ENCODE measurements at places on chromosomes 13 and 19. TPM values are rescaled to one million over a fixed set of nuclear protein-coding genes. Genes with fewer than 3 reads are reported as not detected.

CASP14 gene
- total RNA-seq = not detected

FGF9 gene
- total RNA-seq = not detected

TOMM40 gene
- total RNA-seq = 86.4 TPM

FGF21 gene
- not detected for total RNA-seq

TMEM38A gene
- total RNA-seq = 0.76 TPM

TEX26 gene
- total RNA-seq = not detected

DAND5 gene
- total RNA-seq = not detected

SIGLEC11 gene
- total RNA-seq = not detected

GRCh38 chr19:46975925-46976782, 43.5 kb upstream of the NPAS1 start:
- H3K4me1 ChIP-seq = peaks cover 18% of the 10 kb centered on the region
- no peaks in the 10 kb centered on the region for H3K36me3 ChIP-seq
- H3K27ac ChIP-seq = no peak overlapping the region
- no peak overlapping the region for H3K4me3 ChIP-seq

- H3K27me3 ChIP-seq = peaks cover 3% of the 10 kb centered on the region
- H3K4me1 ChIP-seq = peaks cover 2% of the 10 kb centered on the region
- peaks cover 18% of the 10 kb centered on the region for H3K36me3 ChIP-seq
- DNase-seq = no peak
- H3K27ac ChIP-seq = no peak overlapping the region
- H3K4me3 ChIP-seq = no peak overlapping the region
Measured at GRCh38 chr19:46392837-46393236, 20.5 kb downstream of the CCDC8 start.

GRCh38 chr19:18253716-18254115, 20.5 kb downstream of the IQCN start:
- DNase-seq = no peak
- no peak overlapping the region for H3K4me3 ChIP-seq
- H3K36me3 ChIP-seq = no peaks in the 10 kb centered on the region
- H3K27ac ChIP-seq = no peak overlapping the region

DNA sequence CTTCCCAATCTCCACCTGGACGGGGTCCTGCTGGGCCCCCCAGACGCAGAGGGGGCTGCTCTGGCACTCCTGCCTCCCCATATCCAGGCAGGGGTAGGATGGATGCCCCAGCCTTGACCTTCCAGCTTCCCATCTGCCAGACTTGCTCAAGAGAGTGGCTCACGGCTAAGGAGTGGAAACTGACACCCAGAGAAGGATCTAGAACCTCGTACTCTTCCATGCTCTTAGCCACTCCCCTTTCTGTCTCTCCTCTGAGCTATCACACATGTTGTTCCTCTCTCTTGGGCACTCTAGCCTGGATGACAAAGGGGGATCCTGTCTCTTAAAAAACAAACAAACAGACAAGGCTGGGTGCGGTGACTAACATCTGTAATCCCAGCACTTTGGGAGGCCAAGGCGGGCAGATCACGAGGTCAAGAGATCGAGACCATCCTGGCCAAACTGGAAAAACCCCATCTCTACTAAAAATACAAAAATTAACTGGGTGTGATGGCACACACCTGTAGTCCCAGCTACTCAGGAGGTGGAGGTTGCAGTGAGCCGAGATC, 12.2 kb upstream of the FUT5 start:
- peaks cover 6% of the 10 kb centered on the region for H3K27me3 ChIP-seq
- no peak overlapping the region for H3K4me3 ChIP-seq
- H3K27ac ChIP-seq = no peak overlapping the region
- DNase-seq = no peak
- no peaks in the 10 kb centered on the region for H3K4me1 ChIP-seq

- H3K4me1 ChIP-seq = no peaks in the 10 kb centered on the region
- H3K4me3 ChIP-seq = no peak overlapping the region
- H3K27ac ChIP-seq = no peak overlapping the region
- DNase-seq = no peak
Measured at GRCh38 chr13:95463531-95463930, 89.0 kb upstream of the CLDN10 start.

DNA sequence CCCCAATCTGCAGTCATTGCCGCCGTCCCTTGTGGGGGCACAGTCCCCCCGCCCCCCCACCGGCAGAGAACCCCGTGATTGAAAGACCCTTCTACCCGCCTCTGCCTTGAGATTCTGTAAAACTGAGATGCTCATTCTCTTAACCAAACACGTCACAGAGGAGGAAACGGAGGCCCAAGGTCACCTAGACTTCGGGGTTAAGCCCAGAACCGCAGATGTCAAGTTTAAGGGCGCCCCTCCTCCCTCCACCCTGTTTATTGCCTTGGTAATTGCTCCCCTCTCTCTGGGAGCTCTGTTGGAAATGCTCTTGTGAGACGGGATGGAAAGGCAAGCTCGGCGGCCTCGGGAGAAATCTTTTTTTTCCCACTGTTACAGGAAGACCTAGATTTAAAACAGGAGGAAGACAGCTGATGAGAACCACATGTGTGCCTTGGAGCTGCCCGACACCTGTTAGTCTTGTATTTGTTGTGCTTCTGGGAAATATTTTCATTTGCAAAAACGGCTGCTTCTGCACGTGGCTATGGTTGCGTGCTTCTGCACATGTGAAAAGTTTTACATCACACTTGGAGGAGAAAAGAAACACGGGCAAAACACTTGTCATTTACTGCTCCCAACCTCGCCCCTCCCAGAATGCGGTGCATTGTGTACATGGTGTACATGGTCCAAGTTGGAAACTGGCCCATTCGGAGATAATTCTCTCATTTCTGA, 1.1 kb upstream of the MED26 start:
- peak overlapping the region; percentile 99 for H3K4me3 ChIP-seq
- DNase-seq = peak; percentile 31
- peak overlapping the region; percentile 97 for H3K27ac ChIP-seq
- H3K36me3 ChIP-seq = peaks cover 24% of the 10 kb centered on the region

DNA sequence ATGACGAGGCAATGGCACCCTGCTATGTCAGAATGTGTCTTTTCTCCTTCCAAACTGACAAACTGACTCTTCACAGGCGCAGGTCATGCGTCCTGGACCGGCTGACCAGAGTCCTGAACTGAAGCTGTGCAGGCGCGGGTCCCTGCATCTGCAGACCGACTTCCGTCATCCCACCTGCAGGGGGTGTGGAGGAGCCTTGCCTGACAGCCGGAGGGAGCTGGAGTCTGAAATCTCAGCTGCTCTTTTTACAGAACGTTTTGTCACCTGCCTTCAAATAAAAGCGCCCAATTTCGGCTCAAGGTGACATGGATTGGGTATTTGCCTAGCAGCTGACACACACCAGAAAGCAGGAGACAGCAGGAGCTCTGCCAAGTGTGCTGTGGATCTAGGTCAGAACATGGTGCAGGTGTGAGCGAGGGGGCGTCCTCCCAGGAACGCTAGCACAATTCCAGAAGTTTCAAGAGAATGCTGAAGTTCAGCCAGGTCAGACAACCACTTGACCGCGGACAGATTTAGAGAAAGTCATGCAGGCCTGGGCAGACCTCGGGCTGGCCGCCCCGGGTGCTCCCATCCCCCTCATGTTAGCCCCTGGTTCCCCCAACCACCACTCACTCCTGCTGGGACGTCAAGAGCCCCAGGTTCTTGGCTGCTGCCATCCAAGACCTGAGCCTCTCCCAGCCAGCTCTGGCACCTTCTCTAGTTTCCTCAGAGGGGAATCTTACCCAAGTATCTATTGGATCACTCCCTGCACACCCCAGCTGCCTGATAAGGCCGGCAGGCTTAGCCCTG, 32.8 kb downstream of the ELL start:
- no peaks in the 10 kb centered on the region for H3K36me3 ChIP-seq
- H3K27ac ChIP-seq = no peak overlapping the region
- H3K27me3 ChIP-seq = no peaks in the 10 kb centered on the region
- H3K4me1 ChIP-seq = peaks cover 65% of the 10 kb centered on the region
- no peak overlapping the region for H3K4me3 ChIP-seq

DNA sequence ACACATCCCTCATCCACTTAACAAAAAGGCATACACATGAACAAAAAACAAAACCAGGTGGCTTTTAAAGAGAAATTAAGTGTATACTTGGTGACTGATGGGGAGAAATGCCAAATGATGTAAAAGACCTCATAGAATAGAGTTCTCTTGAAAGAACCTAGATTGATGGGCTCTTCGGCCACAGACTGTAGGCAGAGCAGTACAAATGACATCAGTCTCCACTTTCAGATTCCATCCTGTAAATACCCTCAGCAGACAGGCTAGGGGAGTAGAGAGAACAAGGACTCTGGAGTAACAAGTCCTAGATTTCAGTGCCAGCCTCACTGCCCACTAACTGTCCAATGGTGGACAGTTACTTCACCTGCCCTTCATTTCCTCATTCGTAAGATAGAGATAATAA, 203.8 kb downstream of the MZT1 start:
- H3K36me3 ChIP-seq = no peaks in the 10 kb centered on the region
- DNase-seq = no peak
- H3K27me3 ChIP-seq = no peaks in the 10 kb centered on the region
- no peak overlapping the region for H3K27ac ChIP-seq
- no peaks in the 10 kb centered on the region for H3K4me1 ChIP-seq
- H3K4me3 ChIP-seq = no peak overlapping the region

- no peaks in the 10 kb centered on the region for H3K36me3 ChIP-seq
- H3K27me3 ChIP-seq = no peaks in the 10 kb centered on the region
- H3K4me1 ChIP-seq = no peaks in the 10 kb centered on the region
Measured at GRCh38 chr13:47179321-47179720, 282.5 kb upstream of the HTR2A start.

DNA sequence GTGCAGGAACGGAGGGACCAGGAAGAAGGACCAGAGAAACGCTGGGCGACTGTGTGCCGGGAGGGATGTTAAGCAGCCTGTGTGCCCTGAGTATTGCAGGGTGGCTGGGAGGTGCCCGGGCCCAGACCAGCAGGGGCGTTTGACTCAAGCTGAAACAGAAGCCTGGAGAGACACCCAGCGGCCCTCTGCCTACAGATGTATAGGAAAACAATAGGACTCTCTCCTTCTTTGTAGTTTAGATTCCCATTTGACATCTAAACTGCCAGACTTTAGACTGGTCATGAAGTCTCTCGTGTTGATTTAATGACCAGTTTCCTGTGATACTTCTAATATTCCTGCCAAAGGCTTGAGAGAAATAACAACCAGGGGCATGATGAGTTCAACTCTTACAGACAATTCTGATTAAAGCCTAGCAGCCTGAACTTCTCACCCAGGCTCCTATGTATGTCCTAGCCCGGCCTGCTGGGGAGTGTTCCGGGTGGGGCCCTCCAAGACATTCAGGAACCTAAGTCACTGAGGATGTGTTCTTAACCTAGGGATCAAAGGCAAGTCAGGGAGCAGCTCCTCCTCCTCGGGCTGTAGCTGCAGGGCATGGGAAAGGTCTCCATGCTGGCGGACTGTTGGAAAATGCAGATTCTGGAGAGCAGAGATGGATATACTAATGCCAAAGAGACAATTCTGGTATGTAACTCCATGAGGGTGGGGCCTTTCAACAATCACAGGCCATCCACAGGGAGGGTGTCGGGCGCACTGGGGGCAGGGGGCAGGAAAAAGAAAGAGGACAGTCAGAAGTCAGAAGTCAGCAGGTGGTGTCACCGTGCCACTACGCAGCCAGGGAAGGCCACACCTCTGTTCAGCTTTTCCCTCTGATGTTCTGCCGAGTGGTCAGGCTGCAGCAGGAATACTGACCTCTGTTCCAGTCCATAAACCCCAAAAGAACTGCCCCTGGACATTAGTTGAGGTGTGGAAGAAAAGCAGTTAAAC, 131.8 kb downstream of the STARD13 start:
- H3K27ac ChIP-seq = no peak overlapping the region
- no peaks in the 10 kb centered on the region for H3K36me3 ChIP-seq
- no peak for DNase-seq
- H3K4me1 ChIP-seq = no peaks in the 10 kb centered on the region
- no peak overlapping the region for H3K4me3 ChIP-seq

DNA sequence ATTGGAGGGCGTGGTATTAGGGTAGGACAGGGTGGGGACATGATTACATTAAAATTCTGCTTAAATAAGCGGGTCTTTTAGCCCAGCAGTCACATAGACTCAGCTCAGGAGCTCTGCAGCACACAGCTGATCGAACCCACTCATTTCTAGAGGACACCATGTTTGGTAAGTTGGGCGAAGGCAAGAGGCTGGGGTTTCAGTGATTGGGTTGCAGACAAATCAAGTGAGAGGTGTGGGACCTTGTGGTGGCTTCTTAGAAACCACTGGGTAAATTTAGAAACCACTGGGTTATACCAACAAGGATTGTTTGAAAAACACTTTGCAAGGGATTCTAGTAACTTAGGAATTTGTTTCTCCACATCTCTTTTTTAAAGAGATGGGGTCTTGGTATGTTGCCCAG, at the start of gene LEUTX:
Gene LEUTX (plus strand): TSS at position 92 of the 400 bp plus-strand sequence. CDS start 67 bp downstream, at position 159.
- no peak within 1 kb of the TSS for H3K4me3 ChIP-seq
- peaks cover 7% of the 10 kb centered on the region for H3K4me1 ChIP-seq
- no peaks in the 10 kb centered on the region for H3K36me3 ChIP-seq
- H3K27ac ChIP-seq = no peak within 1 kb of the TSS
- DNase-seq = peak; percentile 44

GRCh38 chr13:42048342-42048683, at the start of gene DGKH:
DGKH (plus strand) TSS chr13:42048648; CDS start chr13:42048774, 126 bp downstream.
- H3K27me3 ChIP-seq = no peaks in the 10 kb centered on the region
- peak within 1 kb of the TSS; percentile 83 for H3K4me3 ChIP-seq
- peak within 1 kb of the TSS; percentile 67 for H3K27ac ChIP-seq
- H3K36me3 ChIP-seq = no peaks in the 10 kb centered on the region

- H3K36me3 ChIP-seq = no peaks in the 10 kb centered on the region
- H3K4me1 ChIP-seq = peaks cover 9% of the 10 kb centered on the region
- no peaks in the 10 kb centered on the region for H3K27me3 ChIP-seq
- no peak overlapping the region for H3K4me3 ChIP-seq
- DNase-seq = no peak
- no peak overlapping the region for H3K27ac ChIP-seq
Measured at GRCh38 chr19:41367848-41368301, 3.9 kb upstream of the B9D2 start.

- no peak overlapping the region for H3K4me3 ChIP-seq
- no peaks in the 10 kb centered on the region for H3K36me3 ChIP-seq
- peaks cover 5% of the 10 kb centered on the region for H3K27me3 ChIP-seq
- no peaks in the 10 kb centered on the region for H3K4me1 ChIP-seq
- H3K27ac ChIP-seq = no peak overlapping the region
Measured at GRCh38 chr19:5751709-5752108, 31.3 kb downstream of the CATSPERD start.

DNA sequence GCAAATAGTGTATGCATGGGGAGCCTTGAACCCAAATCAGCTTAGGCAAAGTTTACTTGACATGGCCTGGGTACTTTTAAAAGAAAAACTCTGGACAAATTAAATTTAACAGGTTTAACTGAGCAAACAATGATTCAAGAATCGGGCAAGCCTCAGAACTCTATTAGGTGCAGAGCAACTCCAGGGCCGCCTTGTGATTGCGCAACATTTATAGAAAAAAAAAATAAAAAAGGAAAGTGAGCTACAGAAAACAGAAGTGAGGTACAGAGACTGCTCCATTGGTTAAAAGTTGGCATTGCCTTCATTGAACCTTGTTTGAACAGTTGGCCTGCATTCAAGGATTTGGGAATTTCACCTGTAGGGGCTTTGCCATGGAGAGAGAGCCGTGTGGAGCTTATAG, 421.0 kb upstream of the TSHZ3 start:
- no peaks in the 10 kb centered on the region for H3K27me3 ChIP-seq
- no peak overlapping the region for H3K27ac ChIP-seq
- DNase-seq = no peak
- H3K4me1 ChIP-seq = no peaks in the 10 kb centered on the region
- no peak overlapping the region for H3K4me3 ChIP-seq
- no peaks in the 10 kb centered on the region for H3K36me3 ChIP-seq

GRCh38 chr13:68125087-68125480, 894.9 kb upstream of the PCDH9 start:
- DNase-seq = no peak
- H3K4me3 ChIP-seq = no peak overlapping the region
- no peaks in the 10 kb centered on the region for H3K27me3 ChIP-seq
- H3K27ac ChIP-seq = no peak overlapping the region
